DND-41 (cell line): ENCODE measurements at places on chromosomes 12 and 14.

DNA sequence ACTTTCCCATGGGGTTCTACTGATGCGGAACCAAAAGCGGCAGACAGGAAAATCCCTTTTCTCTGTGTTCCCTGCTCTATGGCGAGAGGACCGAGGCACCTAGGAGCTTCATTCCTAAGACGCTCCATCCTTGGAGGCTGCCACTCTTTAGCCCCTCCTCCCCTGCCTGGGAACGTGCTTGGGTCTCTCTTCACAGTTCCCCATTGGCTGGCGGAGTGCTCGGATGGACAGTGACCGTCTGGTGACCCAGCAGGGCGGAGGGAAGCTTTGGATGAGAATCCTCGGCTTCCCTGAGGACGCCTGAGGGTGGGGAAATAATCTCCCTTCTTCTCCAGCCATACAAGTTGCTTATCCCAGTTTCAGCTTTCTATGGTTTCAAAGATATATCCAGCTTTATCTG is 37.3 kb downstream of the KCNA5 start:
- no peak for DNase-seq

DNA sequence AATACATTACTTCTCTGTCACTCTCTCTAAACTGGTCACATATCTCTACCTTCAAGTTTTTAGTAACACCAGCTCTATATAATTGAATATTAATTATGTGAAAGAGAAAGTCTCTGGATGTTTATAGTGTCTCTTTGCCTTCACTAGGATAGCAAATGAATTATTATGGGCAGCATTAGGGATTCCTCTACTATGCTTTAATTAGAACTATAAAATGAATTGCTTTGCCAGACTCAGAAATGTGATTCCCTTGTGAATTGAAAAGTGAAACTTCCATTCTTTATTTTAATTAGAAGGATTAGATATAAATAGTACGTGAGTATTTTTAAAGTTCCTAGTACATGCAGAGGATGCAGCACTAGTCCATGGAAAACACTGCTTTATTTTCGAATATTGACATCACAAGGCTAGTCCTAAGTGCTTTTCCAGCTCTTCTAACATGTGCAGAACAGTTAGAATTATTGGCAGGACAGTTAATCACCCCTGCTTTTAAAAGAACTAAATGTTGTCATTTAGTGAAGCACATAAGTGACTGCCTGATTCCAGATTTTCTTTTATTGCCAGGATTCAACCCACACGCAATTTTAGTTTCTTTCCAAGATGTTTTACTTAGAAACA is 23.0 kb upstream of the REP15 start:
- no peak for DNase-seq

DNA sequence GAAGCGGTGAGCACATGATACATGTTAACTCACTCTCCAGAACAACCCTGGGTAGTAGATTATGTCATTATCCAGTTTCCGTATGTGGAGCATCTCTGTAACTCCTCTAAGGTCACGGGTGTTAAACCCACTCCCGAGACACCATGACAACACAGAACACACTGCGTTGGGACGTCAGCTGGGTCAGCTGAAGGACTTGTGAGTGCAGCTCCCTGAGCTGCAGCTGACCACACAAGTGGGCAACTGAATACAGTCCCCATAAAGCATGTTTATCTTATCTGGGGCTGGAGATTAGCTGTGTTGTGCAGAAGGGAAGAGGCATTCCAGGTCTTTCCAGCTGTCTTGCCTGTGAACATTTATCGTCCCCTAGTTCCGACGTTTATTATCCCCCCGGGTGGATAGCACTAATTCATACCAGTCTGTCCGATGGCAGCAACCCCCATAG is 211.5 kb downstream of the CHST11 start:
- no peak for DNase-seq

GRCh38 chr12:2273288-2273687 is 220.5 kb downstream of the CACNA1C start:
- DNase-seq: no peak
